Effector CD4-positive, alpha-beta T cell (primary cell): ENCODE measurements at places on chromosomes 7 and 10.

DNA sequence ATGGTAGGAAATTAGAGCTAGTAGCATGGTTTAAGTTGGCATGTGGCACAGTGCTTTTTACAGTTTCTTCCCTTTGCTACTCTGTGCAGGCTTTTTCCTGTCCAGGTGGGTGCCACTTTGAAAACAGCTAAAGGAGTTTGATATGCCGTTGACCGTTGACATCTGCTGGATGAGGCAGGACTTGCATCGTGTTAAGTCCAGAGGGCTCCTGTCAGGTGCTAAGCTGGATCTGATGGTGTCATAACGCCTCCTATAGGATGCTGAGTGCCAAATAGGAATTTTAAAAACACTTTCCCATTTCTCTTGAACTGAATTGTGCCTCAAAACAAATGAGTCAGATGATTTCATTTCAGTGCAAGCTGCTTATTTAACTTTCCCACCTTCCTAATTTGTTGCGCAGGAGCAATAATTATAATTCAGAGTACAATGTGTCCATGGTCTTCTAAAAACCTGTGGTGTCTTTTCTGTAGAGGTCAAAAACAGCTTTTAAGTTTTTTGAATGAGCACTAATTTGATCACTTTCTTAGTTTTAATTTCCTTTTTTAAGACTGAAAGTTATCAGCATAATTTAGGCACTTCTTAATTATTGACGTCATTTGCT, 178.3 kb downstream of the CDCA7L start:
- DNase-seq = no peak

GRCh38 chr7:48938539-48939295, 14.4 kb downstream of the CDC14C start:
- DNase-seq = no peak

GRCh38 chr10:71878327-71879034, 27.4 kb upstream of the PSAP start:
- no peak for DNase-seq

DNA sequence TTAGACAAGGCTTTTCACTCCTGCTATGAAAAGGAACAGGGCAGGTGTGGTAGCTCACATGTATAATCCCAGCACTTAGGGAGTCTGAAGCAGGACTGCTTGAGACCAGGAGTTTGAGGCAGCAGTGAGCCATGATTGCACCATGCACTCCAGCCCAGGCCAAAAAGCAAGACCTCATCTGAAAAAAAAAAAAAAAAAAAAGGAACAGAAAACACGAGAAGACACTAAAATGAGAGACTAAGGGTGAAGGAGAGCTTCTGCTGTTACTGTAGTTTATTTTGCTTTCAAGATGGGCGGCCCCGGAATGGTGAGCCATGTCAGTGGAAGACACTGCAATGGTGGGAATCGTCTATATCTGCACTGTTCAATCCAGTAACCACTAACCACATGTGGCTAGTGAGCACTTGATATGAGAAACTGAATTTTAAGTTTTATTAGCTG, 9.9 kb downstream of the PIP4K2A start:
- no peak for DNase-seq

DNA sequence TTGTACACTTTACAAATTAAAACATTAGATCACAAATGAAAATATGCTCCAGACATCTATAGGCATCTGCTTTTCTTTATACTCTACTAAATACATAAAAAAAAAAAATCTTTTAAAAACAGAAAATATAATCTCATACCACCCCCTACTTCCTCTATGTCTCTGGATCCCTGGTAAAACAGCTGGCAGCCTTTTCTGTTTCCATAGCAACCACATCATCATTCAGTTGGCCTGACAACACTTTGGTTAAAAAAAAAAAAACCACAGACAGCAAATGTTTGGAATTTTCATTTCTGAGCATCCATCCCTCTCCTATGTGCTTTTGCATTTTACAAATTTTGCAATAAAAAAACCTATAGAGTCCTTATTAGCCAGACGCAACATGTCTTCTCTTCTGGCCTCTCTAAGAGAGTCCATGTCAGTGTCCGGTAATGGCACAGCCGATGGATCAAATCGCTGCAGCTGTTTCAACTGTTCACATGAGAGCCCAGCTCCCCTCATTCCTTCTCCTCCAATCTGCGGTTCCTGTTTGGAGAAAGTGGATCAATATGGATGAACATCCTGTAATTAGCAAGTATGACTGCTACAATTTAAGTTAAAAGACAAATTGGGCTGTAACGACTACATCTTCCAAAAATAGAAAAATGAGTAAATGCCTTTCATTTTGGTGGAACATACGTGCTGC, 105.6 kb downstream of the NSUN6 start:
- no peak for DNase-seq
